NCI-H2171 (cell line): ENCODE measurements at places on chromosomes 3 and 15.

GRCh38 chr3:149472030-149472797, 2.3 kb upstream of the TM4SF4 start:
- no peak for DNase-seq

GRCh38 chr3:76025561-76025960, 240.2 kb upstream of the ZNF717 start:
- DNase-seq: no peak

- no peak for DNase-seq
These were observed 4.4 kb downstream of the A4GNT start for GRCh38 chr3:138127636-138128365.

GRCh38 chr15:77243135-77243534, 172.2 kb upstream of the TSPAN3 start:
- no peak for DNase-seq

DNA sequence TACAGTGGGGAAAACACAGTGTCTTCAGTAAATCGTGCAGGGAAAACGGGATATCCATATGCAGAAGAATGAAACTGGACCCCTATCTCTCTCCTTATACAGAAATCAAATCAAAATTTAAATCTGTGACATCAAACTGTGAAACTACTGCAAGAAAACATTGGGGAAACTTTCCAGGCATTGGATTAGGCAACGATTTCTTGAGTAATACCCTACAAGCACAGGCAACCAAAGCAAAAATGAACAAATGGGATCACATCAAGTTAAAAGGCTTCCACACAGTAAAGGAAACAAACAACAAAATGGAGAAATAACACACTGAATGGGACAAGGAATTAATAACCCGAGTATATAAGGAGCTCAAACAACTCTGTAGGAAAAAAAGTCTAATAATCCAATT, 165.3 kb downstream of the PLCL2 start:
- no peak for DNase-seq

- no peak for DNase-seq
These were observed 49.0 kb downstream of the MSL2 start for GRCh38 chr3:136146981-136147729.

GRCh38 chr3:197216914-197217313, 81.5 kb downstream of the DLG1 start:
- DNase-seq: no peak

GRCh38 chr3:194117104-194117845, 18.7 kb upstream of the HES1 start:
- DNase-seq: no peak

GRCh38 chr3:14563946-14564539, 23.9 kb upstream of the GRIP2 start:
- DNase-seq: peak; percentile 48

DNA sequence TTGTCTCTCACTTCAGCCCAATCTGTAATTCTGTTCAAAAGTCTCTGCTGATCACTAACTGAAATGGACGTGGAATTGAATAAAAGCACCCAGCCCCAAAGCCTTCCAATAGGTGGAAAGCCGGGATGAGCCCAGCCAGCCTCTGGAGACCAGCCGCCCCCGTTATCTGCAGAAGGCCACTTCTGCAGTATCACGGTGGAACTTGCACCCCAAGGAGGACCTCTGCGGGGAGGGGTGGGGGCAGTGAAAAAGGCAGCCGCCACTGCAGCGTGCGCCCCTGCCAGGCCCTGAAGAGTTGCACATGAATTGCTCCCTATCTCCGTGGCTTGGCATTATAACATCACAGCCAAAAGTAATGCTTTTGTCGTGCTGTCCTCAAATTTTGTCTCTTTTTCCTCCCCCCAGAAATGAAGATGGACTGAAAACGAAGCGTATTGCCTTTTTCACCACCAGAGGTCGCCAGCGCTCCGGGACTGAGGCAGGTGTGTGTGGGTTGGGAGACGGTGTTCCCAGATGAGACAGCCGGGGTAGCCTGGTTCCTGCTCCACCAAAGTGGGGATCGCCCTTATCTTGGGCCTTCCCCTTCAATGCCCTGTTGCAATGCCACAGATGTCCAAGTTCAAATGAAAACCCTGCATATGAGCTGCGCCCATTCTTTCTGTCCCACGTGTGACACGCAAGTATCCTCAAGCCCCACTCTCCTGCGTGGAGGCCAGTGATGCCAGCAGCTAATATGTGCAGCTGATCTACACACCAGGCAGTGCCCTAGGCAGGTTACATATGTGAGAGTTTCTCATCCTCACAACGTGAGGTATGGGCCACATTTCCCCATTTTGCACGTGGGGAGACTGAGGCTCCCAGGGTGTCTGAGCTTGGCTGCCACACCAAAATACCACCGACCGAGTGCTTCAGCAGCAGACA, 96.0 kb downstream of the LRRK1 start:
- DNase-seq: peak; percentile 68

GRCh38 chr3:36456784-36457183, 76.5 kb downstream of the STAC start:
- no peak for DNase-seq

GRCh38 chr3:187016639-187017345, 86.5 kb downstream of the ST6GAL1 start:
- no peak for DNase-seq

DNA sequence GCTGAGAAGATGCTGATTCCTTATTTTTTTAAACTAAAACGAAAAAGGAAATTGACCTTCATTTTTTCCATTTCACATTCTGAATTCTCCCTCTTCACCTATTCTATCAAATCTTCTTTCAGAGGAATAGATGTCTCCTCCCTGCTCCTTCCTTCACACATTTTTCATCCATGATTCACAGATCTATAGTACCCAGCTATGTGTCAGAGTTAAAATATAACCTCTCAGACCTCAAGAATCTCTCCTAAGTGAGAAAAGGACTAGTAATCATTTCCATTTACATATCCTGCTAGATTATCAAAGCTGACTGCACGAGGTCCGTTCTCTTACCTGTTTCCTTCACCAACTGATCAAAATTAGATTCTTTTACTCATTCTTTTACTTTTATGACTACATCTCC, 1297.6 kb upstream of the ALCAM start:
- DNase-seq: no peak

DNA sequence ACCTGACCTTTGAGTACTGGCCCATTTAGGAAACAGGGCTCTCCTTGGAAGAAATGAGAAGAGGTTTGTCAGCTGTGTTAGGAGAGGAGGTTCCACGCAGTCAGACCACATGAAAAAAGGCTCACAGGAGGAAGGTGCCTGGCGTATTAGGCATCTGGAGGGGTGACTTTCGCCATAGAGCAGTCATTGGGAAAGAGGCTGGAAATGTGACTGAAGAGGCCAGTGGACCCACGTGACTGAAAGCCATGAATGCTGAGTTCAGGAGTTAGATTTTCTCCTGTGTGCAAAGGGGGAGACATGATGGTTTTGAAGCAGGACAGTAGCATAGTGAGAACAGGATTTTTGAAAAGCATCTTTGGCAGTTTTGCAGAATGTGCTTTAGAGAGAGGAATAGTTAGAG, 29.7 kb upstream of the RNF7 start:
- DNase-seq: no peak

DNA sequence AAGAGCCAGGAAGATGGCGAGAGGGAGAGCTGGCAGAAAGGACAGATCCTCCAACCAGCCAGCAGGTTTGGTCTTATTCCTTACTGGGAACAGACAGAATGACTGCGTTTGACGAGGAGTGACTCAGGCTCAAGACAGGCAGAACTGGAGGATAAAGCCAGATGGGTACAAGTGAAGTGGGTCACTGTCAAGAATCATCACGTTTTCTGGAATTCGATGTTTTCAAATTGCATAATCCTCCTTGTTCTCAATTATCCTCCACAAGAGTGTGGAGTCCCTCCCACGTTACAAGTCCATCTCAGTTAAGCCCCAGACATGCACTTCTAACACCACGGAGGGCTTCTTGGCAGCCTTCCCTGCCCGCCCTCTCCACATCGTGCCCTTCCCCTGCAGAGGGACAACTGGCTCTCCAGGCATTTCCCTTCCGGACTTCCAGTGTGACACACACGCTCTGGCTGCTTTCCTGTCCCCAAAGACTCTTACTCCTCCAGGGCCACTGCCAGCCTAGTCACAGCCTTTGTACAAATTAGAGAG, 183.1 kb downstream of the CHST2 start:
- DNase-seq: no peak

- DNase-seq: no peak
These were observed 286.7 kb downstream of the DOCK3 start for GRCh38 chr3:50961386-50961785.

GRCh38 chr3:53730576-53730975, 115.6 kb downstream of the CHDH start:
- no peak for DNase-seq

- no peak for DNase-seq
These were observed 38.5 kb downstream of the HPS3 start for GRCh38 chr3:149167898-149168297.

- DNase-seq: no peak
These were observed 6.2 kb downstream of the ETV5 start for GRCh38 chr3:186102687-186103086.

GRCh38 chr3:77935418-77935817, 895.5 kb downstream of the ROBO2 start:
- no peak for DNase-seq

GRCh38 chr3:32100465-32100864, 6.0 kb upstream of the GPD1L start:
- no peak for DNase-seq

GRCh38 chr15:71411538-71412482, 296.5 kb downstream of the THSD4 start:
- no peak for DNase-seq

DNA sequence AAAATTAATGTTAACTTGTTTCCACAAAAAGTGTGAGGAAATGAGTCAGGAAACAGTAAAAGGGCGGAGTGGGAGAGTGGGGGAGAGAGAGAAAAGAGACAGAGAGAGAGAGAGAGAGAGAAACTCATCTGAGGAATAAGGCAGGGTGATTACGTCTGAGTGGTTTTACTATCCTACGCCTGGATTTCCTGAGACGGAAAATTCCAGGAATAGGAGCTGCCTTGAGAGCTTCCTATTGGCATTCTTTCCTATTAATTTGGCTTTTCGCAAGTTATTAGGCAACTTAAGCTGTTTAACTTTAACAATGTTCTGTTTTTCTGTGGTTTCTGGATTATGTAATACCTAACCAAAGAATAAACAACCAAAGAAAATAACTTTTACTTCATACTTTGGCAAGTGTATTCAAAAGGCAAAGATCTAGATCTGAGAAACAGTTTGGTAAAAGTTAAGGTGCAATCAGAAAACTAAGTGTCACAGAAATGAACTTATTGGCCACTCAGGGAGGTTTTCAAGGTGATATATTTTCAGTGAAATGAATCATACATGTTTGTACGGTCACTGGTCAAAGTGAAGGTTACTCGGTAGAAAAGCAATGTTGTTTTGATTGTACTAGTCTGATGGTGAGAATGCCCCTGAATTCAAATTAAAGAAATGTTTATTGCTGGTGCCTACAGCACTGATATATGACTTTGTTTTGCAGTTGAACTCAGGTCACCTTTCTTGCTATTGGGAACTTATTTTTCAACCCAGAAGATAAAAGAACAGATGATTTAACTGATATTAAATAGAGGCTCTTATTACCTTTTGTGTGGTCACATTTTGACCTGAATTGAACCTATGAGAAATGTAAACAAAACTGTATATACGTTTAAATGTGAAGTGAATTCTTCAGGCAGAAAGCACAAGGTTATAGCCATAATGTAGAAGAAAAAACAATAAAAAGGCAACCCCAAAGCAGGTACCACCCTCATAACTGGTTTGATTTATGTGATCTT, 39.9 kb upstream of the TNFSF10 start:
- no peak for DNase-seq

- DNase-seq: no peak
These were observed 18.5 kb upstream of the C3orf62 start for GRCh38 chr3:49295489-49296058.

GRCh38 chr15:74333662-74334061, 33.8 kb downstream of the CYP11A1 start:
- DNase-seq: no peak

DNA sequence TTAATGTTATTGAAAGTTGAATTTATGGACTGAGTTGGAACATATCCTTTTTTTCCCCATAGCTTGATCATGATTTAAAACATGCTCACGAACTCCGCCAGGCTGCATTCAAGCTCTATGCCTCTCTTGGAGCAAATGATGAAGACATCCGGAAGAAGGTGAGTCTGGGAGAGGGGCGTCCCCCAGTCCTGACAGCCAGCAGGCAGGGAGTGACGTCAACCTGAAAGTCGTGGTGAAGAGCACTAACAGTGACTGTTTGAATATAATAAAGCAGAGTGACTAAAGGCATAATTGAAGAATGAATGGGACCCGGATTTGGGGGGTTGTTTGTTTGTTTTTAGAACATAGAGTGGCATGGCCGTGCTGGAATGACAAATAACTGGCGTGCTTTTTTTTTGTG, 57.9 kb downstream of the ARMC8 start:
- no peak for DNase-seq

GRCh38 chr3:129822679-129823078, 70.8 kb downstream of the TMCC1 start:
- DNase-seq: no peak

GRCh38 chr3:130900959-130901358, 7.1 kb downstream of the ATP2C1 start:
- DNase-seq: no peak

GRCh38 chr3:9147896-9148266, 101.6 kb downstream of the SRGAP3 start:
- no peak for DNase-seq

DNA sequence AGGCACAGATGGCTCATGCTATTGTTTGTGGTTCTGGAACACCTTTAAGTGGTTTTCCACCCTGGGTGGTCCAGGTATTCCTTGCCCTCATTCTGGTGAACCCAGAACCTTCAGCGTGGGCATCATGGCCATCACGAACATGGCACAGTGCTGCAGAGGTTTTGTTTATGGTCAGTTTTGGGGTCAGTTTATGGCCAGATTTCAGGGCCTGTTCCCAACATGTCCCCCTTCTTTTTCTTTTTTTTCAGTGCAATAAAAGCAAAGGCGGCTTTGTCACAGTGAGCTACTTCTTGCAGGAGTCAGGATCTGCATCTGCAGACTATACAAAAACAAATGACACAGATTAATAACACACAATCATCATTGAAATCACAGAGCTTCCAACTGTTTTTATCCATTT, 1085.0 kb upstream of the ALCAM start:
- no peak for DNase-seq

DNA sequence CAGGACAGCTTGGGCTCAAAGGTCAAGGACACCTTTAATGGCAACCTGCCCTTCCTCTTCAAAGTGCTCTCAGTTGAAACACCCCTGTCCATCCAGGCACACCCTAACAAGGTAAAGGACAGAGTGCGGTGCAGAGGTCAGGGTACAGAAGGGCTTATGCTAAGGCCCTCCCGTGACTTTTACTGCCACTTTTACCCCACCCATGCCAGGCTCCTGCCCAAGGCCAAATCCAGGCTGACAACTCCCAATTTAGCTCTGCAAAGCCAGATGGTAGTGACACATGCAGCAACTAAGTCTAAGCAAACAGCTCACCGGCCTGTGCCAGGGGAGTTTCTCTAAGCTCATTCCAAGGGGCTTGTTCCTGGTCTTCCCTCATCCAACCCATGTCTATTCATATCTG, 1.6 kb downstream of the MPI start:
- no peak for DNase-seq

DNA sequence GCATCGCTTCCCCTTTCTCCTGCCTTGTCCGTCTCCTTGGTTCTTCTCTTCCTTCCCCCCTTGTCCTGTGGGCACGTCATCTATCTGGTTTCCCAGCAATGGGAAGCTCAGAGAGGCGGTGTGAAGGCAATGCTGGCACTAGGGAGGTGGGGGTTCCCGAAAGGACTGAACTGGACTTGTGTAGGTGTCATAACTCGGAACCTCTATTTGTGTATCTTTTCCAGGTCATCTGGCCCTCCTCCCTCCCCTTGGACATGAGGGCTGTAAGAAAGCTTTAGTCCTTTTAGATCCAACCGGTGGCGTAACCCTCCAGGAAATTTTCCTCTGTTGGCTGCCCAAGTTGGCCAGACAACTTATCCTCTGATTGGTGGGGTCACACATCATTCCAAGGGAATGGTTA, 231.5 kb upstream of the TLE3 start:
- DNase-seq: no peak
